ENCODE measurements at places on chromosomes 4 and X.

DNA sequence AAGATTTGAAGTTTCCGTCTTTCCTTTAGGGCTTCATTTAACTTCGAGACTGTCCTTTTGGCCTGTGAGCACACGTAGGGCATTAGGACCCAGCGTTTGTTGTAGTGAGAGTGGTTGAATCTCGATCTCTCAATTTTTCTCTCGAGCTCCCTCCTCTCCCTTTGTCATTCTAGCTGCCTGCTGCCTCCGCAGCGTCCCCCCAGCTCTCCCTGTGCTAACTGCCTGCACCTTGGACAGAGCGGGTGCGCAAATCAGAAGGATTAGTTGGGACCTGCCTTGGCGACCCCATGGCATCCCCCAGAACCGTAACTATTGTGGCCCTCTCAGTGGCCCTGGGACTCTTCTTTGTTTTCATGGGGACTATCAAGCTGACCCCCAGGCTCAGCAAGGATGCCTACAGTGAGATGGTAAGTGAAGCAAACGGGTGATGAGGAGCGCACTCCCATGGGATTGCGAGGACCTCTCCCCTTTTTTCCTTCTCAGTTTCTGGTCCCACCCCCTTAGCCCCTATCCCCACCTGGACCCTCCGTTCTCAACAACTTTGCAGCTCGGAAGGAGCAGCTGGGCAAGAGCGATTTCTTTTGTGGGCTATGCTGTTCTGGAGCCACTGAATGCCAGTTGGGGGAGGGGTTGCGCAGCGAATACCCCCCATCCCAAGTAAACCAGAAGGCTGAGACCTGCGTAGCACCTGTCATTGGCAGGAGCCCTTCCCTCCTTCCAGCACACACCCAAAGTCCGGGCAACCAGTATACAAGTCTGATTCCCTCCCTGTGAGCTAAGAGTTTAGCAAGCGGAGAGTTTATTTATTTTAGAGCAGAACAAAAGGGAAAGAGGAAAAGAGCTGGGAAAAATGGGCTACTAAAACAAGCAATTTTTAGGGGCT lies at the start of gene TMEM35A:
Gene TMEM35A (plus strand): TSS at position 164 of the 883 bp plus-strand sequence. CDS start 124 bp downstream, at position 288.
- DNase-seq = no peak

- DNase-seq = no peak
Measured at GRCh38 chrX:28625223-28625622, 38.0 kb downstream of the IL1RAPL1 start.

DNA sequence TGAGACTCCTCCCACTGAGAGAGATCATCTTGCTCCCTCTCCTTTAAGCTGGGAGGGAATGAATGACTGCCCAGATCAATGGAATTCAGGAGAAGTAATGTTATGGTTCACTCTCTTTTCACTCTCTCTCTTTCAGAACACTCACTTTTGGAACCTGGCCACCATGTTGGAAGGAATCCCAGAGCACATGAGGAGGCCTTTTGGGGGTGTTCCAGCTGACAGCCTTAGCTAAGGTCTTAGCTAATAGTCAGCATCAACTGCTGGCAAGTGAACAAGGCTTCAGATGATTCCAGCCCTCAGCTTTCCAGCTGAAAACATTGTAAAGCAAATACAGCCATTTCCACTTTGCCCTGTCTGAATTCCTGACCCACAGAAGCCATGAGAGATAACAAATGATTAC lies 124.0 kb upstream of the CLNK start:
- no peak for DNase-seq

DNA sequence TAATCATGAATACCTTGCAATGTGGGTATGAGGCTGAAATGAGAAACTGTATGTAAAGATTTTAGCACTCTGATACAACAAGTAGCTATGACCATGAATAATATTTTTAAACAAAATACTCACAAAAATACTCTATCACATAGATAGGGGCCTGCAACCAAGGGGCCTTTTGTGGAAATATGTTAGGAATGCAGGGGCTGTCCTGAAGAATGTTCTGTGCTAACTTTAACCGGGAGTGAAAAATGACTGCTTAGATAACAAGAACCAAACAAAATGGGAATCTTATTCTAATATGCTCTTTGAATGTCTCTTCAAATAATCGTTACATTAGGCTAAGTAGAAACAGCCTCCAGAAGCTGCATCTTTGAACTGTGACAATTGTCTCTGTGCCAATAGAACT lies 37.9 kb upstream of the GYPA start:
- DNase-seq = no peak

GRCh38 chr4:40939856-40940255 lies 190.1 kb downstream of the NSUN7 start:
- no peak for DNase-seq

- DNase-seq = no peak
Measured at GRCh38 chr4:168761066-168761465, 249.0 kb downstream of the CBR4 start.

DNA sequence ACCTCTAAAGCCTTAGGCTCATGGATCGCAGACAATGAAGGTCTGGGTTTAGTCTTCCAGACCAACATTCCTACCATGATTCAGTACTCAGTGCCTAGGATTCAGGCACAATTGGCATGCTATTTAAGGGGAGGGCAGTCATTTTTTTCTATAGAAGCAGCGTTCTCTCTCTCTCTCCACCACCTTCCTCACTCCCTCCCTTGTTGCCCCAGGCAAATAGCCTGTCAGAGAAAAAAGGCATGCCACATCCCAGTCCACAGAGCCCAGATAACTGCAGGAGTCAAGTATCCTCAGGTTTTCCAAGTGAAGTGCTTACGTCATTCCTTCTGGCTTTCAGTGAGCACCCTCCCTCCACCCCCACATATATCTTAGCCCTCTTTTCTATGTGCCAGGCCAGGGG lies 533.0 kb downstream of the BCOR start:
- no peak for DNase-seq

DNA sequence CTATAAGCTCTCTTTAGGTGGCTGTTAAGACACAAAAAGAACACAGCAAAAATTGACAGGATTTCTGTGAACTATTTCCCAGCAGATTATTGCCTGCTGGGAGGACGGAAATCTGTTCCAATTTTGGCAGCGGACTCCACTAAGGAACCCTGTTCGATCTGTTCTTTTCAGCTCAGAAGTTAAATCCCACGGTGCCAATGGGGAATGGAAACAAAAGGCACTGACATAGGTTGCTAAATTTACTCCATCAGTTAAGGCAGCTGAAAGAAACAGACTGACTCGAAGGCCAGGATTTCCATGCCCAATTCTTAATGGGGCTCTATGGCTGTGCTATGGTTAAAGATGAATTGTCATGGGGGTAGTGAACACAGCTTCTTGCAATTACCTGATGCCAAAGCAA lies 126.5 kb upstream of the HPGD start:
- DNase-seq = no peak

DNA sequence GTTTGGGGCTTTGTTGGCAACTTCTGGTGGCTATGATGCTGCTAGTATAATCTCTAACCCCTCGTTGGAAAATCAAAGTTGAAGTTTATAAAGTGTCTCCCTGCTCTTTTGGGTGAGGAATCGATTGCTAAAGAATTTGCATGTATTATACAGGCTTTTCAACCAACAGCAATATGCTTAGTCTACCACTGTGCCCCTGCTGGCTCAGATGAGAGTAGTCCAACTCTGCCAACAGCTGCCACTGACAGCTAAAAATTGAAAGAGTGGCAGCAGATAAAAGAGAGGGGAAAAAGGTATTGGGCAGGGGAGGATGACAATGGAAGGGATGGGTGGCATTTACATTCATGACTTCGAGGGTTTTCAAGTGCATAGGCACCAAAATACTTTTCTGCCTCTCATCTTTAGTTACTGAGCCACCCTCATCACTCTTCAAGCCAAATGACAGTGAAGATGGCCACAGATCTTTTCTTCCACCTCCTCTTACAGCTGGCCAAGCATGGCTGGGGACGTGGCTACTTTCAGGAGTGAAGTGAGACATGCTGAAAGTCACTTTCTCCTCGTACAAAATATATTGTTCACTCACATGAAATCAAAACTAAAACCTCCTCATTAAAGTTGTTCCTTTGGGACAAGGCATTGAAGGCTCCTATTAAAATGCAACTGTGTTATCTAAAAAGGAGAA lies 2.7 kb upstream of the GRIA3 start:
- no peak for DNase-seq

- DNase-seq = no peak
Measured at GRCh38 chr4:61336916-61337315, 136.8 kb downstream of the ADGRL3 start.

- no peak for DNase-seq
Measured at GRCh38 chrX:43940816-43941474, 32.2 kb downstream of the NDP start.

GRCh38 chr4:76637712-76638361 lies 202.8 kb downstream of the SHROOM3 start:
- DNase-seq = no peak

- no peak for DNase-seq
Measured at GRCh38 chr4:125398263-125399002, 83.7 kb downstream of the FAT4 start.

GRCh38 chrX:37905436-37906147 lies 58.2 kb upstream of the DYNLT3 start:
- DNase-seq = no peak

GRCh38 chr4:80454040-80454439 lies 118.5 kb downstream of the CFAP299 start:
- DNase-seq = no peak
